ENCODE measurements at places on chromosomes 3 and 15.
A peak's percentile ranks its signal among the peaks of the same experiment; 100 is the strongest.

- peak; percentile 73 for DNase-seq
Measured at GRCh38 chr15:40894681-40895448, 615 bp downstream of the VPS18 start.

DNA sequence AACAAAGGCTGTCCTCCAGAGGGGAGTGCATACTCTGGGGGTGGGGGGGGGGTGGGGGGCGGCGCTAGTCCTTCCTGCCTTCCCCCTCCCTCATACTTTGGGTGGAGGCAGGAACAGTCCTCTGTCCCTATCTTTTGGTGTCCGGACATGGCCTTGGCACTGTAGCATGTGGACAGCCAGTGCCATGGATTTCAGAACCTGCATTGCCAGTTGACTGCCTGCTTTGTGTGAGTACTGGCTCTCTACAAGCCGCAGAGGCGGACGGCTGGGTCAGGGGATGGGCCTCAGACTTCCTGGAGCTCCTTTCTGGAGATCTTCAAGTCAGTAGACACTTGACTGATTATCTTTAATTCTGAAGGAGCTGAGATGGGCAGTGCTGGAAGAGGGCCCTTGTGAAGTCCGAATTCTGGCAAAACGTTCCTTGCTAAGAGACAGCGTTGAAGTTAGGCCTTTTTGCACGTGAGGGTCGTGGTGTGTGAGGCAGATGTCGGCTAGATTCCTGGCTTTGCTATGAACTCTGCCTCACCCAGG is 2.5 kb downstream of the CLDN11 start:
- no peak for DNase-seq

GRCh38 chr3:13018561-13019242 is 54.5 kb downstream of the IQSEC1 start:
- no peak for DNase-seq

- no peak for DNase-seq
Measured at GRCh38 chr3:43863966-43864933, 173.5 kb downstream of the ABHD5 start.

Data from GM13976 (cell line).